Hematopoietic multipotent progenitor cell treated with erythropoietin and hydrocortisone succinate and interleukin-3 and kit ligand, for 6 days (in vitro differentiated cells): ENCODE measurements at places on chromosomes 16 and 17.

- no peak for DNase-seq
Observed at GRCh38 chr17:35212668-35213067, 18.5 kb upstream of the SLC35G3 start.

DNA sequence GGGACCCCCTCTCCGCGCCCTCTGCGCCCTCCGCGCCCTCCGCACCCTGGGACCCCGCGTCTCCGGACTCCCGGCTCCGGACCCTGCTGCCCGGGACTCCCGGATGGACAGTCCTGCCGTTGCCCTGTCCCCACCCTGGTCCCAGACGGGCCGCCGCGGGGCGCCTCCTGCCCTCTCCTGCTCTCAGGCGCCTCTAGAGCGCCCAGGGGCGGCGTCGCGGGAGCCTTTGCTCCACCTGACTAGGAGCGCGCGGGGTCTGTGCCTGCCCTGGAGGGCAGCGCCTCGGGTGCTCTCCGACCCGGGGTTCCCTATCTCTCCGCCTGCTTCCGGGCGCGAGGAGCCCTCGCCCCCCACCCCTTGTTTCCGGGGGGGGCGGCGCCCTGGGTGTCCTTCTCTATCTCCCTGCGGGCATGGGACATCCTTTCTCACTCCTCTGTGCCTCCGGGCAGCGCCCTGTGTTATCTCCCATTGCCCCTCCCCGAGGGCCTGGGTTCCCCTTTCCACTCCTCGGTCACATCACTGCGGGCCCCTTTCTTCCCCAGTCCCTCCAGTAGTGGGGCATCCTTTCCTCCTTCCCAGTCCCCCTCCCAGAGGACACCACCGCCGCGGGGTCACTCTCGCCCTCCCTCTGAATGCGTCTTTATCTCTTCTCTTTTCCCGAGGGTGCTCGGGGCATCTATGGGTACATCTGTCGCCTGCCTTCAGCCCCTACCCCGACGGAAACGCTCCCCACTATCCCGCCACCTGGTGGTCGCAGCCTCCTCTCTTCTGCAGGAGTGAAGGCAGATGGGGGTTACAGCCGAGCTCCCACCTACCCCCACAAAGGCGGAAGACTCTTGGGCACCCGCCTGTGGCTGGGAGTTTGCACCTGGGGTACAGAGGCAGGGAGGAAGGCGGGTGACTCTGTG is 875 bp downstream of the PRKCB start:
- DNase-seq: peak; percentile 81

- DNase-seq: peak; percentile 64
Observed at GRCh38 chr17:67434061-67434525, 57.0 kb downstream of the PITPNC1 start.

DNA sequence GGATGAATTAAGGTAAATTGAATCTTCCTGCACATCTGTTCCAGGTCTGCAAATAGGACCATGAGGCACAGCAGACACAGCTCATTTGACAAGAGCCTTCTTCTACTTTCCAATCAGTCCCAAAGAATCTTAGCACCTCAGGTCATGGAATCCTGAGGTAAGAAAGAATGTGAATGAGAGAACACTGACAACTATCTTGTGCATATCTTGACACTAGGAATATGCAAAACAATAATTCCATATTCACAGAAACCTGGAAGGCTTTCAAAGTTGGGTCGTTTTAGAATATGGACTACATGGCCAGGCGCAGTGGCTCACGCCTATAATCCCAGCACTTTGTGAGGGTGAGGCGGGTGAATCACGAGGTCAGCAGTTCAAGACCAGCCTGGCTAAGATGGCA is 1009.4 kb upstream of the GOT2 start:
- DNase-seq: no peak

- DNase-seq: peak; percentile 54
Observed at GRCh38 chr16:17340804-17341203, 130.0 kb downstream of the XYLT1 start.

DNA sequence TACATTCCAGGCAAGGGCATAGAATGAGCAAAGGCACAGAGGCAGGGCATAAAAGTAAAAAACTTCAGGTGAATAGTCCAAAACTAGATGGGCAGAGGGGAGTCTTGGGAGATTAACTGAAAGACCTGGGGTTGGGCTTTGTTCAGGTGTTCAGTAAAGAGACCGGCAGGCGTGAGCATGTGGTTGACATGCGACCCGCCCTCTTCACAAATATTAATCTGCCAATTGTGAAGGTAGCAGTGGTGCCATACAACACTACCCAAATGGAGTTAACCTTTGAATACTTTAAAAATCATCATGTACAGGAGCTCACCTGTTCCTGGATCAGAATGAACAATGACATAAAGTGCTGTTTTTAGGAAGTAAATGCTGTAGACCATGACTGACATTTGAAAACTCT is 225.5 kb downstream of the LGALS9B start:
- no peak for DNase-seq

GRCh38 chr17:41544491-41544892 is 16.4 kb upstream of the KRT19 start:
- no peak for DNase-seq

DNA sequence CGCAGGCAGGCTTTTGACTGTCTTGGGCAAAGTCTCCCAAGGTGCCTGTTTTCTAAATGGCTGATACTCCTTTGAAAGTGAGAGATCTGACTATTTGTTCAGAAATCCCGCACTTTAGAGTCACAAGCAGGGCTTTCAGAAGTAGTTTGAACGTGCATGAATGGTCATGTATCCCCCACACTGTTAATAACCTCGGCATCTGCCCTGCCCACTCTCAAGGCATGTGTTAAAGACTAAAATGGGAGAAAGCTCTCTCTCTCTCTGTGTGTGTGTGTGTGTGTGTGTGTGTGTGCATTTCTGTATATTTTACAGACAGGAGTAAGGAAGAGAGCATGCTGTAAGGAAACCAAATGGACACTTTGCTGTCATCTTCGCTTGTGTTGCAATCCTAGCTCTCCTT is 163.7 kb downstream of the MAF start:
- DNase-seq: no peak

DNA sequence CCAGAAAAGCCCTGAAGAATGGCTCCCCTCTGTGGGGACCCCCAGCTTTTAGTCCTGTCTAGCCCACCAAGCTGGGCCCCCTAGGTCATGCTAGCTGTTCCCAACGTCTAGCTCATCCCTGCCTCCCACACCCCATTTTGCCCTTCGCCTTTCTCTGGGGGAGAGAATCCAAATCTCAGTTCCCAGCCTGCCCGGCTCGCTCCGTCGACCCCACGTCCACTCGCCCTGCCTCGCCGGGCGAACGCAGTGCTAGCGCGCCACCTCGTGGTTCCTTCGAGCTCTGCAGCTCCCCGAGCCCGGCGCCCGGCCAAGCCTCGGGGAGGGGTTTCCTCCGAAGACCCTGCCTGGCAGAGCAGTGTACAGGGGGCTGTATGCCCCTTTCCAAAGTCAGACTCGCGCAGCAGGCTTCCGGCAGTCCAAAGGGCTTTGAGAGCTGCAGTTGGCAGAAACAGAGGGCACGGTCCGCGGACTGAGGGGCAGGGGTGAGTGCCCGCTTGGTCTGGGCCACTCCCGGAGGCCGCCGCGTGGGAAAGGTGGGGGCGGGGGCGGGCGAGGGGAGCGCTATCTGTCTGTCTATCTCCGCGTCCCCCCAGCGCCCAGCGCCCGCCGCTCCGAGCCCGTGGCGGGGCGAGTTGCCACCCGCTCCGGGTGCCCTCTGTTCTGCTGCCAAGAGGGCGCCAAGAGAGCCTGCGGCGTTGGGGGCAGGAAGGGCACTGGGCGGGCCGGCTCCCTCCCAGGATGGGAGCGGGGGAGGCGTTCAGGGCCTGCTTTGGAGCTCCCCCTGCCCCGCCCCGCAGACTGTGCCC is 1.7 kb upstream of the DLX3 start:
- peak; percentile 69 for DNase-seq

GRCh38 chr17:38898812-38899348 is 26.5 kb upstream of the LASP1NB start:
- peak; percentile 64 for DNase-seq

- no peak for DNase-seq
Observed at GRCh38 chr17:40461732-40462342, 18.6 kb downstream of the IGFBP4 start.

DNA sequence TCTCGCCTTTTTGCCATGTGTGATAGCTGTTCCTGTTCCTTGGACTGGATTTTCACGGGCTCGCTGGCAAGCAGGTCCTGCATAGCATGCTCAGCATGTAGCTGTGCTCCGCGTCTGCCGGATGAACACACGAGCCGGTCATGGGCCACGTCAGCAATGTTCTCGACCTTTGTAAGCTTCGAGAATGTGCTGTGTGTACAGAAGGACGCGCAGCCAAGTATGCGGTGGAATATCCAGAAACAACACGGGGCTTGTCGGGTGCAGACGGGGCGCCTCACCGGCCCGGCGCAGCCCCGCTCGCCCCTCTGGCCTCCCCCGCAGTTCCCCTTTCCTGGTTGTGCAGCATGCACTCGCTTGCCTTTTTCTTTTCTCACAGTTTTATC is 42.2 kb downstream of the RPTOR start:
- no peak for DNase-seq
